ENCODE measurements at places on chromosomes 7 and 10.

DNA sequence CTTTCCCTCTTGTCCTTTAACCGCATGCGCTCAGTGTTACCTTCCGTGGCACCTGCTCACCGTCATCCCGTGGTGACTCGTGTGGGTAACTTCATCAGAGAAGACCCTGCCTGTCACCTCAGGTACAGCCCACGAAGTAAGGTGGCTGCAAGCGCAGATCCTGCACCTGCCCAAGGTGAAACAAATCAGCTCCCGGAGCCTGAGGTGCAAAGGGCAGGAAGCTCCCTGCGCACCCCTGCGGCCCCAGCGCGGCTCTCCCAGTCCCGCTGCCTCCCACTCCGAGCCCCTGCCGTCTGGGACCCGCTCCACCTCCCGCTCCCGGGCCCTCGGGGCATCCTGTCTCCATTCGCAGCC is 110.9 kb upstream of the LANCL2 start:
- no peak for DNase-seq

GRCh38 chr10:61923210-61923949 is 21.9 kb downstream of the ARID5B start:
- DNase-seq = peak; percentile 93

- no peak for DNase-seq
Measured at GRCh38 chr7:136891850-136892249, 23.4 kb downstream of the CHRM2 start.

DNA sequence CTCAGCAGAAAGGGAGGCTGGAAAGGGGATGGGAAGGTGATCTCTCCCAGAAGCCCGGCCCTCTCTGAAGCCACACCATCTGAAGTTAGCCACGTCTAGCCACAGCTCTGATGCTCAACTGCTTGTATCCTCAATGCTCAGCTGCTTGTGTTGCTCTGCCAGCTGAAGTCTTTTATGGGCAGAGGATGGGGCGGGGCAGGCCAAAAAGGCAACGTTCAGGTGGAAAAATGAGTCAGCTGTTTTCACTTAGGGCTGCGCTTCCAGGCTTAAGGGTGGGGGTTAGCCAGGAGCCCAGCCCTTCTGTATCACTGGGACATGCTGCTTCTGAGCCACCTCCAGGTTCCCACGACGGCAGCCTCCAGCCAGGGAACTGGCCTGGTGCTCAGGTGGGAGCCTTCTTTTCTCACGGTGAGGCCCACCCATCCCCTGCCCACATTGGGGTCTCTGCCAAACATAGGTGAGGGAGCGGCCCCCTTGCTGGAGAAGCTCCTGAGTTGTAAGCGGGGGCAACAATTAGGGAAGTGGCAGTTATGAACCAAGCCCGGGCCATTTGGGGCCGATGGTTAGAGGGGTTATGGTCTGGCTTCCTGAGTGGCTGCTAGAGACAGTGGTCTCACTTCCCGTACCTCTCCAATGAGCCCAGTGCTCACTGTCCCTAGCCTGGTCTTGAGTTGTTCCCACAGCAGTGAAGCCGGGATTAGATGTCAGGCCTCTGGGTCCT is 44.9 kb upstream of the CNPY1 start:
- DNase-seq = no peak

DNA sequence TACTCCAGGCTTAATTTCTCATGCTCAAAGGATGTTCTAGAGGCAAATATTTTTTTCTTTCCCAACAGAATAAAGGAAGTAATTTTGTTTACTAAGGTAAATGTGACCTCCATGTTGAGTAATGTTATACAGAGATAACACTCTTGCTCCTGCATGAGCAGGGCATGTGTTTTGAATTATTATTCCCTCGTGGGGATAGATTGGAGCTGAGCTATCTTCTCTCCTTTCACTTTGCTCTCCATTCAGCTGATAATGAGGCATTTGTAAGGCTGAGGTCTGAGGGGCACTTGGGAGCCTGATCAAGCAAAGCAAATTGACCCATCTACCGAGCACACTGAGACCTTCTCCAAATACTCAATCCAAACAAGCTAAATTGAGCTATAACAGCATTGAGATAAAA is 50.7 kb upstream of the GHITM start:
- no peak for DNase-seq

DNA sequence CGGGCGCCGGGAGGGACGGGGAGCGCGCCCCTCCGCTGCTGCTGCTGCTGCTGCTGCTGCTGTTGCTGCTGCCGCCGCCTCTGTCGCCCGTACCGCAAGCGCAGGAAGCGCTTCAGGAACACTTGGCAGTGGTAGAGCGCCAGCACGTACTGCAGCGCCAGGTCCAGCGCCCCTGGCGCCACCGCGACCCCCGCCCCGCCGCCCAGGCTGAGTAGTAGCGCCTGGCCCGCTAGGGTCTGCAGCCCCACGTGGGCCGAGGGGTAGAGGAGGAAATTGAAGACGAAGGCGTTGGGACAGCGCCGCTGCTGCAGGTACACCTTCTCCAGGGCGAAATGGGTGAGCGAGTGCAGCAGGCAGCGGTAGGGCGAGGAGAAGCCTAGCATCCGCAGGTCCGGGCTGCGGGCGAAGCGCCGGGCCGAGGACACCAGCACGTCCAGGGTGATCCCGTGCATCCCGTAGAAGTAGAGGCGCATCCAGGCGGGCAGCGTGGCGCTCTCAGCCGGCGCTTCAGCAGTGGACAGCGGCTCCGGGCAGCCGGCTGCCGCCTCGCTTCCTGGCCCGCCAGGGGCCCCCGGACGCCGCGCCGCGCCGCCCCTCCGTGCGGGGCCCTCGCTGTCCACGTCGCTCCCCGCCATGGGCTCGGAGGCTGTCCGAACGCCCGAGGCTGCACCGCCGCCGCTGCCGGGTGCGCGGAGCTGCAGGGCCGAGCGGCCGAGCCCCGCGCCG is at the start of gene TMEM229A:
TMEM229A (minus strand) TSS at position 699 of the 726 bp plus-strand sequence; CDS start at position 635, 64 bp downstream.
- DNase-seq = peak; percentile 45

- DNase-seq = peak; percentile 60
Measured at GRCh38 chr10:95513941-95514392, 47.2 kb downstream of the SORBS1 start.

- DNase-seq = peak; percentile 84
Measured at GRCh38 chr7:140079121-140079536, 16.4 kb upstream of the PARP12 start.

- no peak for DNase-seq
Measured at GRCh38 chr7:95099106-95099505, 191.7 kb downstream of the PPP1R9A start.

GRCh38 chr10:97171001-97171400 is 14.8 kb downstream of the SLIT1 start:
- DNase-seq = no peak

DNA sequence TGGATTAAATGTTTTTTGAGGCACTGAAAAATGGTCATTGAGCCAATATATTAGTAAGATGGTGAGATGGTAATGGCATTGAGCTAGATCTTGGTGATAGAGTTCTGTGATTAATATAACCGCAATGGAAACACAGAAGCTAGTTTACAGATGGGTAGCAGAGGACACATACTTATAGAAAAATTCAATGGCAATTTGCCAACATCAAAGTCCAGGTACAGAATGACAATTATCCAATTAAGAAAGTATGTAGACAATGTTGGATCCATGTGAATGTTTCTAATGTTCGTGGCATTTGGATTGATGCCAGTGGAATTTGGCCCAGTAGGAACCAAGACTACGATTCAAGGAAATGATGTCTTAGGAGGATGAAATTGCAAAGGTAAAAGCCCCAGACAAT is 187.8 kb downstream of the GNAT3 start:
- DNase-seq = peak; percentile 68

GRCh38 chr10:69902835-69903535 is 101.3 kb downstream of the COL13A1 start:
- DNase-seq = no peak

- DNase-seq = no peak
Measured at GRCh38 chr7:103432712-103433111, 13.3 kb downstream of the SLC26A5 start.

DNA sequence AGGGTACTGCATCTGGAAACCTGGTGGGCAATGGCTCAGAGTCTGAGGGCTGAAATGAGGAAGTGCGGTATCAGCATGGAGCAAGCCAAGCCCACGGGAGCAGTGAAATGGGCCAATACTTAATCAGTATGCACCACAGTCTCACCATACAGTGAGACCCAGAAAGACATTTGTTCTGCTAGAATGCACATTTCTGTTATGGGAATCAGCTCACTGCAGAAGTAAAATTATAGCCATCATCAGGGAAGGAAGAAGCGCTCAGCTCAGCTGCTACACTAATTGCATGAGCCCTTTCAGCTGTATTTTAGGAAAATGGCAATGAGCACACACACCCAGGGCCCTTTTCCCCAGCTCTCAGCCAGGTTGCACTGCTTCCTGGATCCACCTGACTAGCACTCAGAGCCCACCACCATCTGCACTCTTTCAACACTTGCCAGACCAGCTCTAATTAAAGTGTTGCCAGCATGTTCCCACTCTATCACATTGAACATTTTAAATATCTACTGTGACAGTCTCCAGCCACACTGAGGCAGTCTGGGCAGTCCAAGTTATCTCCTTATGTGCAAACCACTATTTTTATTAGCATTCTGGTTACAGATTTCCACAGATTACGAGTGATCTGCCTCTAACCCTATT is 44.2 kb upstream of the PIK3AP1 start:
- no peak for DNase-seq

GRCh38 chr10:1589257-1589656 is 148.1 kb downstream of the ADARB2 start:
- no peak for DNase-seq

GRCh38 chr7:131026297-131027000 is 292.4 kb upstream of the KLF14 start:
- peak; percentile 94 for DNase-seq

- peak; percentile 65 for DNase-seq
Measured at GRCh38 chr7:25565949-25566348, 337.7 kb upstream of the NPVF start.

DNA sequence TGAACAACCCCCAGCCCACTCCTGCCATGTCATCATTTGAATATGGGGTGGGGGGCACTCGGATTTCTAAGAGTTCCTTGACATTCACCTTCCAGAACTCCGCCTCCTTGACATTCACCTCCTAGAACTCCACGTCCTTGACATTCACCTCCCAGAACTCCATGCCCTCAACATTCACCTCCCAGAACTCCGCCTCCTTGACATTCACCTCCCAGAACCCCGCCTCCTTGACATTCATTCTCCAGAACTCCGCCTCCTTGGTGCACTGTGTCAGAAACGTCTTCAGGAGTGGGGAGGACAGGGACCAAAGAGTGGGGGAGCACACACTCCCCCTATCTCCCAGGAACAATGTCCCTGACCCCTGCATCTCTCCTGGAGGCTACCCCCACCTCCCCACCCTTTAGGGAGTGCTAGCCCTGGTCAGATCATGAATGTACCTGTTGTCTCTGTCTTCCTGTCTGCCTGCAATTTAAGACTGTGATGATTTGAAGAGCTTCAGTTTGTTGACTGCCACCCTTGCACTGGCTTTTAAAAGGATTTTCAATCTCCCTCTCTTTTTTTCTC is 110.1 kb downstream of the NPTX2 start:
- no peak for DNase-seq

- DNase-seq = no peak
Measured at GRCh38 chr7:143487566-143487965, 9.9 kb downstream of the TAS2R41 start.

GRCh38 chr10:28295336-28295735 is 7.5 kb downstream of the MPP7 start:
- no peak for DNase-seq

GRCh38 chr10:99775850-99776249 is 6.6 kb upstream of the ABCC2 start:
- peak; percentile 89 for DNase-seq

- no peak for DNase-seq
Measured at GRCh38 chr10:83986800-83987199, 152.5 kb upstream of the GHITM start.
